ENCODE measurements at places on chromosomes 4 and X.

DNA sequence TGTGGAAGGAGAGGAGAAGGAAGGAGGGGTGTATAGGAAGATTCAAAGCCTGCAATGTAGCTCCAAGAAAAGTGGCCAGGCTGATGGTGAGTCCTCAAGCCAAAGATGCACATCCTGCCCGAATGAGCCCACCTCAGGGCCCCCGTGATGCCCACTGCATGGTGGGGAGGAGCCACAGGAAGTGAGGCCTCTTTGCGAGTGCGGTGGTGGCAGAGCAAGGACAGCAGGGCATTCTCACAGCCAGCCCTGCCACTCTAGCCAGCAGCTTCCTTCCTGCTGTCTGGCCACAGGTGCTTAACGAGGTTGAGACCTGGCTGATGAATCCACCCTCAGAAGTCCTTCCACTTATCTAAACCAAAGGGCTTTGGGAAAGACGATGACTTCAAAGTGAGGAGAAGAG, 55.8 kb downstream of the BCOR start:
- DNase-seq: no peak

GRCh38 chr4:38925492-38926413, 58.1 kb downstream of the FAM114A1 start:
- DNase-seq: no peak

- no peak for DNase-seq
These were observed 77.2 kb upstream of the SLC34A2 start for GRCh38 chr4:25578432-25578831.

DNA sequence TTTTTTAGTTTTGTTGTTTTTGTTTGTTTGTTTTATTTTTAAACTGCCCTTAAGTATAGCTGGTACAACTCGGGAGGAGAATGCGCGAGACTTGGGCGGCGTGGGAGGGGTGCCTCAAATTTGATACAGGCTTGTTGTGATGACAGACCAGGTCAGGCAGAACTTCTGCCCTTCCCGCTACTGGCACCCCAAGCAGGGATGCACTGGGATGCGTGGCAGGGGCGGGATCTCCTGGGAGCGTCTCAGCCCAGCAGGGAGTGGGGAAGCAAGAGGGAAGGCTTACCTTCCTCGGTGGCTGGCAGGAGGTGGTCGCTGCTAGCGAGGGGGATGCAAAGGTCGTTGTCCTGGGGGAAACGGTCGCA, 851 bp downstream of the SFRP2 start:
- no peak for DNase-seq

GRCh38 chrX:643911-644303, 13.3 kb downstream of the SHOX start:
- no peak for DNase-seq

- DNase-seq: peak; percentile 21
These were observed 29.2 kb downstream of the TBC1D9 start for GRCh38 chr4:140726776-140727500.

- DNase-seq: no peak
These were observed 38.7 kb upstream of the GYPA start for GRCh38 chr4:144179152-144179739.
